ENCODE measurements at places on chromosomes 16 and 17. TPM values are rescaled to one million over a fixed set of nuclear protein-coding genes. Genes with fewer than 3 reads are reported as not detected.
A peak's percentile ranks its signal among the peaks of the same experiment; 100 is the strongest.

GRCh38 chr16:17276010-17276530 is 194.7 kb downstream of the XYLT1 start:
- DNase-seq: no peak

DNA sequence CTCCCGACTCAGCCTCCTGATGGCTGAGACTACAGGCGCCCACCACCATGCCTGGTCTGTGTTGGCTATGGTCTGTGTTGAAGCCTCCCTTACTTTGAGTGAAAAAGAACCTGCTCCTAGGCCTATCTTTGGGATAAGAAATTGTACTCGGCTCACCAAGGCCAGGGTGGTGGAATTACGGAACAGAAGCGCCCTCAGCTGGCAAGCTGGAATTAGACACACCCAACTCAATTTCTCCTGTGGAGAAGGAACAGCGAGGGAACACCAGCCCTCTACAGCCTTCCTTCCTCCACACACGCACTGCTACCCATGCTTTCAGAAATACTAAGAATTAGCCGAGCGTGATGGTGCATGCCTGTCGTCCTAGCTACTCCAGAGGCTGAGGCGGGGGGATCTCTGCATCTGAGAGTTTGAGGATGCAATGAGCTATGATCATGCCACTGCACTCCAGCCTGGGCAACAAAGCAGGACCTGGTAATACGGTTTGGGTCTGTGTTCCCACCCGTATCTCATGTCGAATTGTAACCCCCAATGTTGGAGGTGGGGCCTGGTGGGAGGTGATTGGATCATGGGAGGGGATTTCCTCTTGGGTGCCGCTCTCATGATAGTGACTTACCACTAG is 40.1 kb upstream of the RBBP6 start:
- DNase-seq: no peak

- no peak for DNase-seq
Observed at GRCh38 chr16:67236563-67237395, 9.8 kb downstream of the TMEM208 start.

DNA sequence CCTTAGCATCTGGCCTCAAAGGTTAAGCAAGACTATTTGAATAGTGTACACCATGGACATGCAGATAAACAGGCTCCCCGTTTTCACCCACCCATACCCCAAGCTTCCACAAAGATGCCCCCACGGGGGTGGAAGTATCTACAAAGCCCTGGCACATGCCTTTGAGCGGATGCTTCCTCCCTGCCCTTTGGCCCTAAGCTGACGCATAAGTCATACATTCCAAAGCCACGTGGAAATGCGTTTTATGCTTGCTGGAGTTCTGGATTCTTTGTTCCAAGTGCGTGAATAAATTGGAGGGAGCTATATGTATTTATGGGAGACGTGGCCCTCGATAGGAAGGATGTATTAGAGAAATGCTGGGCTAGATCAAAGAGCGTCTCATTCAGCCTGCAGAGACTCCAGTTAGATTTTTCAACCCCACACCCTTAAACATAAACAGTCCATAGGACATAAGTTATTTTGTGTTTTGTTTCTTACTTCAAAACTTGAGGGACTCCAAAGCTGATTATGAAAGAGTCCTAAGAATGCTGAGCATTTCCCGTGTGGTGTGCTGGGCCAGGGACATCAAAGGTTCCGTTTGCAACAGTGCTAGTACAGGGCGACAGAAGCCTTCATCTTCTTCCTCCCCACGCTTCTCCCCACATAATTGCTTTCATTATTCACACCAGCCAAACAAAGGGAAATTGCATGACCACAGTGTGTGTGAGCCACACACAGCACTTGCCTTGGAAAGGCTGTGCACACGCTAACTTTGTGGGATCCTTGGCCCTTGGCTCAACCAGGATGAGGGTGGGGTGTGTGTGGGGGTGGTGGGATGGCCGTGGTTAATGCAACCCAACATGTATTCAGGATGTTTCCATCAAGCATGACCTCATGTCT is 73.6 kb downstream of the WIPI1 start:
- no peak for DNase-seq

- DNase-seq: no peak
Observed at GRCh38 chr17:48313096-48313755, 116.8 kb downstream of the SKAP1 start.

- no peak for DNase-seq
Observed at GRCh38 chr16:65372171-65372570, 250.3 kb upstream of the CDH11 start.

GRCh38 chr17:75502072-75502720 is 13.1 kb downstream of the CASKIN2 start:
- DNase-seq: no peak

DNA sequence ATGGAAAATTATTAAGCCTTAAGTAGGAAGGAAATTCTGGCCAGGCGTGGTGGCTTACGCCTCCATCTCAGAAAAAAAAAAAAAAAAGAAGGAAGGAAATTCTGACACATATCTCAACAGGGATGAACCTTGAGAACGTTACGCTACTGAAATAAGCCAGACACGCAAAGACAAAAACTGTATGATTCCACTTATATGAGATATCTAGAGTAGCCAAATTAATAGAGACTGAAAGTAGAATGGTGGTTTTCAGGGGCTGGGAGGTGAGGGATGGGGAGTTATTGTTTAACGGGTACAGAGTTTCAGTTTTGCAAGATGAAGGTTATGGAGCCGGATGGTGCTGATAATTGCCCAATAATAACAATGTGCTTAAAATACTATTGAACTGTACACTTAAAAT is 16.2 kb upstream of the HNF1B start:
- DNase-seq: no peak

- DNase-seq: no peak
Observed at GRCh38 chr16:55828680-55829079, 4.2 kb downstream of the CES1 start.

DNA sequence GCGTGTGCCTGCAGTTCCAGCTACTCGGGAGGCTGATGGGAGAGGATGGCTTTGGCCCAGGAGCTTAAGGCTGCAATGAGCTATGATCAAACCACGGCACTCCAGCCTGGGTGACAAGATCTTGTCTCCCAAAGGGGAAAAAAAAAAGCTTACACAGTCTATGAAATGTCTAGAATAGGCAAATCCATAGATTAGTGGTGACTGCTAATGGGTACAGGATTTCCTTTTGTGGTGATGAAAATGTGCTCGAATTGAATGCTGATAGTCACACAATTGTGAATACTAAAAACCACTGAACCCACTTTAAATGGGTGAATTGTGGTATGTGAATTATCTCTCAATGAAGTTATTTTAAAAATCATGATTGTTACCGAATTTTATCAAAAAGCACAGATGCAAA is 14.9 kb downstream of the USP7 start:
- DNase-seq: no peak

GRCh38 chr16:68298907-68299561 is 11.7 kb downstream of the SLC7A6OS start:
- DNase-seq: peak; percentile 23

GRCh38 chr16:67917852-67918236 is 13.8 kb downstream of the CTRL start:
- no peak for DNase-seq

GRCh38 chr16:84618581-84619460 is 943 bp upstream of the COTL1 start:
- DNase-seq: no peak

DNA sequence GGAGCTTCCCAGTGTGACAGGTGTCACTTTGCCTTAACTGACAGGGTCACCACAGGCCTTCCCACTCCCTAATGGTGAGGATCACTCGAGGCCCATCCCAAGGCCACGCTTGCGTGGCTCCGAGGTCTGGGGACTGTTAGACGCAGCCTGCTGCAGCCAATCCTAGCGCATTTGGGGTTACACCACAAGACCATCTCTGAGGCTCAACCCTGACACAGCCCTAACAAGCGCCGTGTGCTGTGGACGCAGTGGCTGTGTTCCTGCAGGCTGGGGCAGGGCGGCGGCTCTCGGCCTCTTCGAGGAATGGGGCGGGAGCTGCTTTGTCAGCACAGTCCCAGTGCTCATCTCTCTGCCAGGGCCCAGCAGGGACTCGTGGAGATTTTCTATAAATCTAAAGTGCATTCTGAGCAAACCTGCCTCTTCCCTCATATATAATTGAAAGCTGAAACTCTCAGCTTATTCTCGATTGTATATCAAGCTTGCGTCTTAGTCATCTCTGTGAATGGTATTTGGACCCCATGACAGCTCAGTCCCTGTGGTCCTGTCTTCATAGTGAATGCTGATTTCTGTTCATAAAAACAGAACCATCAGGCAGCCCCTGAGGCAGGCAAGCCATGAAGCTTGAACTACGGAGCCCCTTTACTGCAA is 65.8 kb upstream of the CHMP6 start:
- DNase-seq: no peak

DNA sequence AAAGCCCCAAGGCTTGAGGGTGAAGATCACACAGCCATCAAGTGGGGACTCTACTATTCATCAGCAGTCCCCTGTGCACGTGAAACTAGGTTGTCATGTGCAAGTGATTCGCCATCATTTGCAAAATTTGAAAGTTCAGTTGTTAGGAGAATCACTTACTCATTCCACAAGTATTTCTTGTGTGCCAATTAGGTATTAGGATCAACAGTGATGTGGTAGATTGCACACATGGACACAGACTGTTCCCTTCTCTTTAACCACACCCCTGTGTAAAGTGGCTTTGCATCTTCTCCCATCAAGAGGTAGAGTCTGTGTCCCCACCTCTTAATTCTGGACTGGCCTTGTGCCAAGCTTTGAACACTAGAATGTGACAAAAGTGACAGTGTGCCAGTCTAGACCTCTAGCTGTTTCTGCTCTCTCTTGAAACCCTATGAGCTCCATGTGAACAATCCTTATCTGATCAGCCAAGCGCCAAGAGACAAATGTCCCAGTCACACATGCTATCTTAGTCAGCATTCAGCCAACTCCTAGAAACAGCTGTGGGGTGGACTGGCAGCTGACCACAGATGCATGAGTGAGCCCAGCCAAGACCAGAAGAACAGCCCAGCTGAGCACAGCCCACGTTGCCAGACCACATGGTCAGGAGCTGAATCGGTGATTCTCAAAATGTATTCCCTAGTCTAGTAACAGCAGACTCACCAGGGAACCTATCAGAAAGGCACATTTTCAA is 31.5 kb upstream of the SHISA9 start:
- DNase-seq: no peak

- DNase-seq: no peak
Observed at GRCh38 chr16:3689731-3690130, 27.6 kb downstream of the TRAP1 start.

GRCh38 chr17:27382025-27382424 is 74.2 kb upstream of the KSR1 start:
- DNase-seq: no peak

GRCh38 chr17:34254651-34255380 is at the start of gene CCL2:
Gene CCL2, plus strand, starts transcription at chr17:34255285. Its CDS starts 65 bp downstream, at chr17:34255350.
- peak; percentile 90 for DNase-seq

DNA sequence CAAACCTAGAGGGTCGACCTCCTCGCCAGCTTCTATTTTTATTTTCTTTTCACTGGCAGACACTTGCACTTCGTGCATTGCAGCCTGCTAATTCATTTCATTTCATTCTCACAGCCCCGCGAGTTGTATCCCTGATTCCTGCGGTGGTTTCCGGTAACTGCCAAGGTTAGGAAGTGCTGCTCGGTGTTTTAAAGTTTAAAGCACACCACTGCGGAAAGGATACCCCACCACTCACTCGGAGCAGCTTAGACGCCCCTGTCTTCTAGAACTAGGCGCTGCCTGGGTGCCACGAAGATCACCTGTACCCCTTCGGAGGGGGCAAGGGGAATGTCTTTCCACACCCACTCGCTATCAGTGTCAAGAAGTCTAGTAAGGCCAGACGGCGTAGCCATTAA is 509 bp downstream of the CNEP1R1 start:
- peak; percentile 7 for DNase-seq

GRCh38 chr16:81204798-81205680 is 33.5 kb upstream of the BCO1 start:
- peak; percentile 74 for DNase-seq

DNA sequence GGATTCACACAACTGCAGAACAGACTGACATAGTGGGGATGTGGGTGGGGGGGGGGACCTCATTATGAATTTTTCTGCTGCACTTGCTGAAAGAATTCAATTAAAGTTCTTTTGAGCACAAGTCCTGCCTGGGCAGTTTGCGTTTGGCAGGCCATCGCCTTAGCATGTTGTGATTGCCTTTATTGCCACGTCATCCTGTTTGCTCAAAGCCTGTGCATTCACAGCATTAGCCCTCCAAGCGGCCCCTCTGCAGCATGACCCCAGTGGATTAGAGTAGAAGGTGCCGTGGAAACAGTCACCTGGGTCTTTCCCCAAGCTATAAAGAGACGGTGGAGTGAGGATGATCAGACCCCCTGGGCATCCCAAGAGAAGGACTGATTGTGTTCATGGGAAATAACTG is 17.2 kb downstream of the MSI2 start:
- DNase-seq: no peak

GRCh38 chr17:76742958-76743357 is 5.0 kb downstream of the MFSD11 start:
- no peak for DNase-seq

DNA sequence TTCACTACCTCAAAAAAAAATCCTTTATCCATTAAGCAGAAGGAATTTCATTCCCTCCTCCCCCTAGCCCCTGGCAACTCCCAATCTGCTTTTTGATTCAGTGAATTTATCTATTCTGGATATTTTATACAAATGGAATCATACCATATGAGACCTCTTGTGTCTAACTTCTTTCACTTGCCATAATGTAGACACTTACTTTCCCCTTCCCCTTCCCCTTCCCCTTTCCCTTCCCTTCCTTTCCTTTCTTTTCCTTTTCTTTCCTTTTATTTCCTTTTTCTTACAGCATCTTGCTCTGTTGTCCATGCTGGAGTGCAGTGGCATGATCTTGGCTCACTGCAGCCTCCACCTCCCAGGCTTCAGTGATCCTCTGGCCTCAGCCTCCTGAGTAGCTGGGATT is 50.5 kb downstream of the PSMD12 start:
- DNase-seq: no peak

DNA sequence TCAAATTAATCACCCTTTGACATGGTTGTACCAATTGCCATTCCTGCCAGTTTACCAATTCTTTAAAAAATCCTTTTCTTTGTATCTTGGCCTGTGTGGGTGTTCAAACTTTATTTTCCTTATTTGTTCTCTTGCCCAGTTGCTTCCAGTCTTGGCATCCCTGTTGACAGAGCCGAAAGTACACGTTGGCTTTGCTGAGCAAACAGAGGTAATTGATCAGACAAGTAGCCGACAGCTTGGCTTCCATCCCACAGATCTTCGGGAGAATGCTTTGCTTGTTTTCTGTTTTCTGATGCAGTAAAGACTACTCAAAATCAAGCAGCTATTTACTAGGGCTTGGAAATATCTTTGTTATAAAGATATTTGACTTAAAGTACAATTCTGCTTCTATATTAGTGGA is 506.8 kb upstream of the SALL1 start:
- no peak for DNase-seq

DNA sequence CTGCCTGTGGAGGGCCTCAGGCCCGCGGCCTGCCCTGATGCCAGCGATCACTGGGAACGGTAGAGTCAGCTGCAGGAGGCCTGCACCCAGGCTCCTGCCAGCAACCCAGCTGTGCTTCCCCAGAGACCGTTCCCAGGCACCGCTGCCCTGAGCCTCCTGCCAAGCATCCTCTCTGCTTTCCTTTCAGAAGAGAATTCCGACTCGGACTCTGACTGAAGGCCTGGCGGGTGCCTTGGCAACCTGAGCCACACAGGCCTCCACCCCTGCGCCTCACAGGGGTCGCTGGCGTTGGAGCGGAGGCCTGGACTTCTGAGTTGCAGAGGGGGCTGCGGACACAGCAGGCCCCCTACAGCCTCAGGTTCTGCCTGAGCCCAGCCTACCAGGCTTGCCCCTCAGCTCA is 7.9 kb downstream of the CMTM3 start:
- no peak for DNase-seq

TBC1D3I gene
- polyA plus RNA-seq: 1.9 TPM

AKAP1 gene
- 45.8 TPM for polyA plus RNA-seq

STH gene
- polyA plus RNA-seq: 0.57 TPM

ZSCAN10 gene
- polyA plus RNA-seq: not detected

ASPA gene
- polyA plus RNA-seq: 1.6 TPM

GLP2R gene
- not detected for polyA plus RNA-seq

GAS2L2 gene
- polyA plus RNA-seq: not detected
